Left ventricle myocardium inferior (tissue), 1 donor: ENCODE measurements at places on chromosomes 6 and 20. TPM values are rescaled to one million over a fixed set of nuclear protein-coding genes. Genes with fewer than 3 reads are reported as not detected.

Gene RFX6
- not detected for total RNA-seq

Gene BCAS1
- total RNA-seq, result not detected

Gene SLC35B3
- total RNA-seq, result 6.8 TPM

Gene MTFR2
- total RNA-seq, result 0.52 TPM

Gene SCUBE3
- 8.8 TPM for total RNA-seq

Gene HMGA1
- total RNA-seq, result 46.7 TPM

Gene TENT5A
- 44.4 TPM for total RNA-seq

Gene PRSS16
- 0.49 TPM for total RNA-seq

Gene NUP43
- 29.7 TPM for total RNA-seq

Gene FGD2
- 6.0 TPM for total RNA-seq

Gene ZSCAN23
- 1.5 TPM for total RNA-seq

Gene MAFB
- 10.2 TPM for total RNA-seq

Gene PSORS1C1
- total RNA-seq, result 4.7 TPM

Gene CCDC167
- 28.1 TPM for total RNA-seq

Gene PDE10A
- 12.2 TPM for total RNA-seq

Gene PNPLA1
- total RNA-seq, result not detected

Gene GDAP1L1
- 0.55 TPM for total RNA-seq

Gene CENPB
- total RNA-seq, result 70.7 TPM

DNA sequence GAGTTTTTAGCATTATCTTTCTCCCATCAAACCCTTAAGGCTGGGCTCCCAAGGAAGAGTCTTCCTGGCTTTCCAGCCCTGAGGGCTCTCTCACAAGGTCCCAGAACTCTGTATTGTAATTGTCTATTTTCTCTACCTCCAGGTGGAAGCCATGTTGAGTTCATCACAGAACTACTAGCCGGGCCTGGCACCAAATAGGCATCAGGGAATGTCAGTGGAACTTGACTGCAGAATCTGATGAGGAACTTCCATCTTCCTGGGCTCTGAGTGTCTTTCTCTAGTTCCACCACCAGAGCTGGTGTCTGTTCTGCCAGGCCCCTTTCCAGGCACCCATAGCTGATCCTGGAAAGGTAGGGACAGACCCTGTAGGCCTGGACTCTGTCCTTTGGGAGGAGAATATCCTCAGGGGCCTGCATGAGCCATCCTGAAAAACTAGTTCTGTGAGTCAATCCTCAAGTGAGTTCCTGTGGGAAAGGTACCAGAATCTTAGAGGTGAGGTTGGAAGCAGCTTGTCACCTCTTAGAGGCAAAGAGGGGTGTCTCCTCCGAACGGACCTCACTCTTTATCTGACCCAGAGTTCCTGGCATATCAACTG, 11.1 kb upstream of the TOP1 start:
- no peak for DNase-seq

DNA sequence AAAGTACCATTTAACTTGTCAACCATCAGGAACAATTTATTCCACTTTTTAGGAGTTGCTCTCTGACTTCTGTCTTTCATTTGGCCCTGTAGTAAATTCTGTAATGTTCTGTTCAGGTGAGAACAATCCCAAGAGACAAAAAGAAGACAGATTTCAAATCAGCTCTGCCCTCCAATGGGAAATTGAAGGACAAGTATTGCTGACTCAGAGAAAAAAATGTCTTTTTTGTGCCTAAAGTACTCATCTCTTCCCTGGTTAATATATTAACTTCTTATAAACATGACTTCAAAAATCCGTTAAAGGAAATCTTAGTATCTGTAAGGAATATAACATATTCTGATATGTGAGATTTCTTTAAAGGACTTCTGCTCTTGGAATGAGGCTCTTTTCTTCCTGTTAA, 38.6 kb upstream of the SCGN start:
- DNase-seq, result no peak

- DNase-seq, result no peak
Observed at GRCh38 chr6:15232836-15233510, 12.9 kb upstream of the JARID2 start.

DNA sequence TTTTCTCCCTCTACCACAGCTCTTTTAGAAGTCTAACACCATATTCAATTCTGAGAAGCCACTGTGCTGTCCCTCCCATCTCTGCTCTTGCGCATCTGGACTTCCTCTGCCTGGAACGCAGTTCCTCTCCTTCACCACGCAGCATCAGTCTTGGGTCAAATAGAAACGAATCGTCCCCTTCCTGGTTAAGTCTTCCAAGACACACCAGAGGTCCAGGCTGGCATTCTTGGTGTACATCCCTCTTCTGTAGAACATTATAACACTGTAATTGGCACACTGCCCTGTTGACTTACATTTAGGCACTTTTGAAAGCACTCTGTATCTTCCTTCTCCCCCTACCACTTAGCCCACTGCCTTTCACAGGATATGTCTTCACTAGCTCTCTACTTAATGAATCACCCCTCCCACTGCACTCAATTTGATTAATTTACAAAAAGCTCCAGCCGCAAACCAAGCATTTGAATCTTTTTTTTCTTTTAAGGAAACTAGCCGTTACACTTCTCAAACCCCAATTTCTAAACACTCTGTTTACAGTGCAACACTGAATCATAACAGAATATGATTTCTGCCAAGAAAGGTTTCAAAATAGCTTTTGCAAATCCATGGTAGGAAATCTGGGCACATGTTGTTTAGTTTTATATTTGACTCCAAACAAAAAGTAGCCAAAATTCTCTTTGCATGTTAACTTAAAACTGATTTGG, 140.8 kb upstream of the CARMIL1 start:
- DNase-seq, result peak; percentile 38

DNA sequence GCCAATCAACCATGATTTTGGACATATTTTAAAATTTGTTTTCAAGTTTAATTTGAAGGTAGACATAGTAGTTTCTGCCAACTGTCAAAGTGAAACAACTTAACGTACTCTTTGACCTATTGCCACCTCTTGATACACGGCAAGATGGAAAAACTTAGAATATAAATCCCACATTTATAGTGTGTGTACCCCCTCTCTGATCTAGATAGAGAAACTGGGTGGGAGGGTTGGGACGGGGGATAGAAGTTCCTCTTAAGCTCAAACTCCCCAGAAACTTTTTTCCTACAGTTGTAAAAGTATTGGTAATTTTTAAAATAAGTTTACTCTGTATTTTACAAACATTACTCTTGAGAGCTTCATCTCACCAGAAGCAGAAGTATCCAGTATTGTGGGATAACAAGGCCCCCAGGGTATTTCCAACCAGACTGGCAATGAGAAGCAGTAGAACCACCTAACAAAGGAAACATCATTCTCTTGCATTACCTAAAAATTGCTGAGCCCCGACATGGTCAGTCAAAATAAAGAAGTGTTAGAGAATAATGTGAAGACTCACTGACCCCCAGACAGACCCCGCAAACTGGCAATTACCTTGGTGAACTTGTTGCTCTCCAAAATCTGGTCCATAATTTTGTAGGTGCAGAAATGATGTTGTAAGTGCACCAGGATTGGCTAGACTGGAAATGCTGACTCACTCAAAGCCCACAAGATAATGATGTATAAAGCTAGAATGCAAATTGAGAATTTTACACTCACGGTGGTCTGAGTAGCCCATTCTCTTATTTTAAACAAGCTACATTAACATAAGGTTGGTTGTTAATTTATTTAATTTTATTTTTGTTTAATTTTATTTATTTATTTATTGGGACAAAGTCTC, 74.7 kb upstream of the TNFAIP3 start:
- no peak for DNase-seq

- no peak for DNase-seq
Observed at GRCh38 chr6:104301951-104302350, 557.8 kb downstream of the HACE1 start.

GRCh38 chr6:139894271-139894670, 519.8 kb upstream of the CITED2 start:
- peak; percentile 19 for DNase-seq

GRCh38 chr6:34665019-34665418, 31.5 kb downstream of the ILRUN start:
- no peak for DNase-seq

DNA sequence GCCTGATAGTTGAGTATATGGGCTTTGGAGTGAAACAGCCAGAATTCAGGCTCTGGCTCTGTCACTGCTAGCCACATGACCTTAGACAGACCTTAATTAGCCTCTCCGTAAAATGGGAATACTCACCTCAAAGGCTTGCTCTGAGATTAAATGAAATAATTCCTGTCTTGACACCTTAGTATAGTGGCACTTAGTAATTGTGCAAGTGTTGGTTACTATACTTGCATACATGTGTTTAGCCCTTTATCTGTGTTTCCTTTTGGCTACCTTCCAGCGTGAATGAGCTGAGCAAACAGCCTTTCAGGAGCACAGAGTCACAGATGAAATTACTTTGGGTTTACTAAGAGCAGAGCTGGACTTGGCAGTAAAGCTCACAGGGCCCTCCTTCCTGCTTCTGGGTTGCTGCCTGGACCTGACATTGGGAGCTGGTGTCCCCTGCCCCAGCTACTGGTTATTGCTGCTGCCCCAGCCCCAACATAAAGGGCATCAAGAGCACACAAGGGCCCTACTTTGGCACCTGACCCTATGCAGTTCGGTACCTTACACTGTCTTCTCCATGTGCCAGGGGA, 32.8 kb downstream of the CD164 start:
- no peak for DNase-seq

GRCh38 chr6:53154794-53155193, 6.2 kb upstream of the GCM1 start:
- no peak for DNase-seq

- DNase-seq, result no peak
Observed at GRCh38 chr6:108476847-108477430, 83.8 kb upstream of the FOXO3 start.

- DNase-seq, result peak; percentile 95
Observed at GRCh38 chr20:33443512-33444239, at the start of gene SNTA1. Gene SNTA1 (minus strand): TSS chr20:33443763. CDS start chr20:33443620, 143 bp downstream.

GRCh38 chr6:111239461-111239860, 152.2 kb downstream of the SLC16A10 start:
- DNase-seq, result no peak

GRCh38 chr6:167892835-167893815, 66.4 kb downstream of the AFDN start:
- DNase-seq, result no peak

DNA sequence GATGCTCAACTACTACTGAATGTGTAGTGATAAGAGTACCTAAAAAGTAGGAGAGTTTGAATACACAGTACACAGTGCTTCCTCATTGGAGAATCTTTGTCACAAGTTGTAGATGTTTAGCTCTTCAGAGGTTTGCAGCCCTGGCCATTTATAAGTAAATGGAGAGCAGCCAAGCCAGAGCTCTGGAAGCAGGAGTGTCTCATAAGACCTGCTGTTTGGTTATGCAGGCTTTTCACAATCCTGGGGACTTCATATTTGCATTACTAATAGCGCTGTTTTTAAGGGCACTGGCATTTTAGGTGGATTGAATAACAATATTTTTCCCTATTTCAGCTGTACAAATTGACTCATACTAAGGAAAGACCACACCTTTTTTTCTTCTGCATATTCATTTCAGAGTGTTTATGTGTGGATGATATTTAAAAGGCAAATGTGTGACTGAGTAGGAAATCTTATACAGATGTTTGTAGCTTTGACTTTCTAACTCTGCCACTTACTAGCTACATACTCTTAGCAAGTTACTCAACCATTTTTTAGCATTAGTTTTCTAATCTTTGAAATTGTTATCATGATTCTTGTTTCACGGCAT, 730.5 kb upstream of the MAP3K7 start:
- no peak for DNase-seq

- peak; percentile 36 for DNase-seq
Observed at GRCh38 chr6:17032988-17033634, 68.7 kb upstream of the STMND1 start.

GRCh38 chr20:47701612-47702011, 83.7 kb downstream of the SULF2 start:
- no peak for DNase-seq

- no peak for DNase-seq
Observed at GRCh38 chr6:24504649-24505586, 10.1 kb downstream of the ALDH5A1 start.

DNA sequence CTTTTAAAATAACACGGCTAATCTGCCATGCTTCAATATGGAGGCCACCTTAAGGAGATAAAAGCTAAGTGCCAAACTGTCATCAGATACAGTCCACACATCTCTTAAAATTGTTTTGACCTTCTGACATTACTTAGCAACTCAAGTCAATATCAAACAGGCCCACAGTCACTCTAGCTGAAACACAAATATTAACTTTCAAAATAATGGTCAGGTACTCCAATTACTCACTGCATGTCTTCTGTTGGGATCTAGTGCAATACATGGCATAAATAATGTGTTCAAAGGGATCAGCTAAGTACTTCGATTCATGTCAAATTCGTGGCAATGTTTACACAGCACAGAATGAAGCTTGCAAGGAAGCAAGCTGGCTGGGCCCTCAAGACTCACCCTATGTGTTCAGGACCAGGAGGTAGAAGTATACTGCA, 133.9 kb upstream of the BEND6 start:
- no peak for DNase-seq

- no peak for DNase-seq
Observed at GRCh38 chr6:81925201-81925600, 172.7 kb upstream of the TENT5A start.

DNA sequence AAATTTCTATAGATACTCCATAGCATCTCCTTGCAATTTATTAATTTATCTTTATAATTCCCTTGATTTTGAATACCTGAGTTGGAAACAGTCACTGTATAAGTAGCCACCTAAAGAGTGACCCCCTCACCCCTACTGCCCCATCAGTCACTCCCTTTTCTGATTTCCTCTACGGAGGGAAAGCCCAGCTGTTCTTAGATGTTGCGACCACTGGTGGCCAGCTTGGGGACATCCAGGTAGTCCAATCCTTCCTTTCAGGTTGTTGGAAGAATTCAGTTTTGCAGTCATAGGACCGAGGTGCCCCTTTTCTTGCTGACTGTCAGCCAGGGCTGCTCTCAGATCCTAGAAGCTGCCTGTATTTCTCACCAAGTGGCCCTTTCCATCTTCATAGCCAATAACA, 87.8 kb downstream of the BMP6 start:
- no peak for DNase-seq

DNA sequence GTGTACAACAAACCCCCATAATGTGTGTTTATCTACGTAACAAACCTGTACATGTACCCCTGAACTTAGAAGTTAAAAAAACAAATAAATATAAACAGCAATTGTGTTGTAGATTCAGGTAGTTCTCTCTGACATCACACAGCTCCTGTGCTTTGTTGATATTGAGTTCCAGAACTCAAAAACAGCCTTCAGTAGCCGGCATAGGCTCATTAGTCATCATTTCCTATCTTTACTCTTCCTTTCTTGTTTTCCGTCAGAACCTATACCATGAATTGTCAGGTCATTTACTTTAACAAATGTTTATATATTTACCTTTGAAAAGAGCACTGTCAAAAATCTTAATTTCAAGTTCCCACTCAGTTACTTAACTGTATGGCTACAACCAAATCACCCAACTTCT, 88.8 kb downstream of the ADTRP start:
- DNase-seq, result no peak

DNA sequence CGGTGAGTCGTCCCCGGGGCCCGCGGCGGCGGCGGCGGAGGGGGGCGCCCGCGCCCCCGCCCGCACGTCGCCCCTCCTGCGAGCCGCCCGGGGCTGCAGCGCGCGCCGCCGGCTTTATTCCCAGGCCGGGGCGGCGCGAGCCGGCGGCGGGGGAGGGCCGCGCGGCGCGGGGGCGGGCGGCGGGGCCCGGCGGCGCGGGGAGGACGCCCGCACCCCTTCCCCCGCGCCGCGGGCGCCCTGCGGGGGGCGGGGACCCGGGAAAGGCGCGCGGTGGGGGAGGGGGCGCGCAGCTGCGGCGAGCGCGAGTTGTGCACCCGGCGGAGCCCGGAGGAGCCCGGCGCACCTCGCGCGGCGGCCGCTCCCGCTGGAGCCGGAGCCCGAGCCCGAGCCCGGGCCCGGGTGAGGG, 646 bp downstream of the HMGA1 start:
- DNase-seq, result no peak
